A549 treated with CpdA at 1 μM for 4 hours (cell line): ENCODE measurements at places on chromosomes 4 and X. TPM values are rescaled to one million over a fixed set of nuclear protein-coding genes. Genes with fewer than 3 reads are reported as not detected.

The MAP9 gene
- 5.0 to 6.6 TPM (median 6.3 TPM) in 5 replicates for total RNA-seq

The RAP1GDS1 gene
- total RNA-seq = 21.1 to 27.4 TPM (median 25.4 TPM) in 5 replicates

The IQCM gene
- total RNA-seq = not detected in 5 replicates

The RPA4 gene
- total RNA-seq = 0.15 to 0.36 TPM (median 0.19 TPM) in 5 replicates

The FAM184B gene
- 0.02 to 0.06 TPM (median 0.03 TPM) in 4 of 5 replicates, not detected in the other for total RNA-seq

The CCDC110 gene
- total RNA-seq = not detected in 5 replicates

The STBD1 gene
- 5.7 to 7.3 TPM (median 6.6 TPM) in 5 replicates for total RNA-seq

The APEX2 gene
- total RNA-seq = 31.0 to 36.1 TPM (median 33.5 TPM) in 5 replicates

The AP1AR gene
- total RNA-seq = 12.0 to 18.5 TPM (median 13.0 TPM) in 5 replicates

The HSFX4 gene
- not detected in 5 replicates for total RNA-seq

The MTMR8 gene
- total RNA-seq = 0.31 to 0.79 TPM (median 0.46 TPM) in 5 replicates

The CCKAR gene
- total RNA-seq = not detected in 5 replicates

The ADAD1 gene
- total RNA-seq = not detected in 5 replicates

The SRPX gene
- total RNA-seq = 5.2 to 6.6 TPM (median 6.4 TPM) in 5 replicates

The PNMA5 gene
- not detected in 5 replicates for total RNA-seq

The CCNA2 gene
- 41.5 to 49.1 TPM (median 44.5 TPM) in 5 replicates for total RNA-seq

The SEC24D gene
- total RNA-seq = 14.5 to 18.2 TPM (median 17.8 TPM) in 5 replicates

The TLR10 gene
- total RNA-seq = 0.05 to 0.15 TPM (median 0.07 TPM) in 4 of 5 replicates, not detected in the other

The KIF4A gene
- 26.9 to 30.4 TPM (median 28.7 TPM) in 5 replicates for total RNA-seq

The MBNL3 gene
- total RNA-seq = not detected in 5 replicates

The MMGT1 gene
- 15.2 to 16.8 TPM (median 15.9 TPM) in 5 replicates for total RNA-seq
